ENCODE measurements at places on chromosomes 1 and 21.
A peak's percentile ranks its signal among the peaks of the same experiment; 100 is the strongest.

DNA sequence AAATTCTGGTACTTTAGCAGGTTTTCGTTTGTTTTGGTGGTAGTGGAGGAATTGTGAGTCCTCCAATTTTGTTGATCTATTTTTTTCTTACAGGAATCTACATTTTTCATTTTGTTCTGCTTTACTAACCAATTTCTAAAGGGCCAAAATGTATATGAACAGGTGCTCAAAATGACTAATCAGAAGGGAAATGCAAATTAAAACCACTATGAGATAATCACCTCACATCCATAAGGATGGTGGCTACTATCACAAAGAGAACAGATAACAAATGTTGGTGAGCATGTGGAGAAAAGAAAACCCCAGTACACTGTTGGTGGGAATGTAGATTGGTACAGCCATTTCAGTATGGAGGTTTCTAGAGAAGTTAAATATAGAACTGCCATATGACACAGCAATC lies 134.2 kb downstream of the LMO4 start:
- DNase-seq = no peak

GRCh38 chr1:218765753-218766152 lies 407.9 kb upstream of the LYPLAL1 start:
- DNase-seq = no peak

DNA sequence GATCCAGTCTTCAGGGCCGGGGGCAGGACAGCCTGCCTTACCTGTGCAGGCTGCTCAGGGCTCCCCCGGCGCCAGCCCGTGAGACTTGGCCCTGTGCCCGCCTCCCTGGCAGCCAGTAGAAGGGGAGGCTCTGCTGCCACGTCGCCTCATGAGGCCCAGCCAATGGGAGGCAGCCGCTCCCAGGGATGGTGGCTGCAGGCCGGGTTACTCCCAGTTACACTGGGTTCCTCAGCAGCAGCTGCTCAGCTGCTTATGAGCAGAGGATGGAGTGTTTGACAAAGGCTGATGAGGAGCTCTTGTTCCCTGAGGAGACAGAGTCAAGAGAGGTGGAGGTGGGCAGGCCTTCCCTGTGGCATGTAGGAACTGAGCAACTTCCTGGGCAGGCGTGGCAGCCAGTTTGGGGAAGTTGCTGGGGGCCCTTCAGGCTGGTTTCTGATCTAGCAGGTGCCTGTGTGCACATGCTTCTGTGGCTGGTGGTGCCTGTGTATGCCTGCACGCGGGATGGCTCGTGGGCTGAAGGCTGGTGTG lies 5.5 kb downstream of the MFSD2A start:
- DNase-seq = no peak

GRCh38 chr1:156244126-156244525 lies 2.1 kb downstream of the BGLAP start:
- no peak for DNase-seq

DNA sequence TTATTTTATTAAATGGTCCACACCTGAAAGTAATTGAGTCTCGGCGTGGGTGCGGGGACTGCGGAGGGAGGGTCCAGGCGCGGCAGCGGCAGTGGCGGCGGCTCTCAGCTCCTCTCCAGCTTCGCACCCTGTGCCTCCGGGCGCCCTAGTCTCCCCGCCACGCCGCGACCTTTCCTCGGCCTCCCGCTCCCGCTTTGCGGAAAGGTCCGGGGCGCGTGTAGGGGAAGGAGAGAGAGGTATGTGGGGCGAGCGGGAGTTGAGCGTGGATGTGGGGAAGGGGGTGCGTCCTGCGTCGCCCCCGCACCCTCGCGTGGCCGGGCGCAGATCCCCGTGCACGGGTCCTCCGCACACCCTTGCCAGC lies 13.4 kb upstream of the ALX3 start:
- DNase-seq = no peak

- DNase-seq = peak; percentile 42
These were observed 42.9 kb downstream of the USP24 start for GRCh38 chr1:55172272-55172671.

- no peak for DNase-seq
These were observed 53.3 kb upstream of the FASLG start for GRCh38 chr1:172605641-172606040.

- no peak for DNase-seq
These were observed 3.0 kb upstream of the SLC44A5 start for GRCh38 chr1:75613916-75614315.

- DNase-seq = no peak
These were observed 620.3 kb upstream of the PLXNA2 start for GRCh38 chr1:208864366-208864965.

DNA sequence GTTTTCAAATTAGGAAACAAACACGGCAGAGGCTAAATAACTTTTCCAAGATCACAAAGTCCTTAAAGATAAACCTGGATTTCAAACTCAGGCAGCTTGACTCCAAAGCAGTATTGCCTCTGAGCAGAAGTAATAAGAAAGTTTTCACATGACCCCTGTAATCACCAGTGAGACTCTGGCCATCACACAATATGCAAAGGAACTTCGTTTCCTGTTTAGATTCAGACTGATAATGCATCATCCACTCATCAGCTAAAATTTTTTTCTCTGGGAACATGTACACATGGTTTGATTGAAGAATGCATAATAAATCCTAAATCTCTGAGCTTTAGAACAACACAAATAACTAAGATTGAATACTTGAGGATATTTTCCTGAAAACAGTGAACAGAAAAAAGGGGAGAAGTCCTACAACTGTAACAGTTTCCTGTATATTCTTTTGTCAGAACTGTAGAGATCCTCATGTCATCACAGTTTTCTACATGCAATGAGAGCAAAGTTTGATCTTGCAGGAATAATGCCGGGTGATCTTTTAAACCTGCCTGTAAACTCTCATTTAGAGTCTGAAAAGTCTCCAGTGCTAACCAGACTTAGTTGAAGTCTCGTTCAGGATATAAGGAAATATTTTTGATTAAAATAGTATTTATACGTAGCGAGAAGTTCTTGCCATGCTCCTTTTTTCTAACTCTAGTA lies 225.3 kb downstream of the SPATA17 start:
- no peak for DNase-seq

DNA sequence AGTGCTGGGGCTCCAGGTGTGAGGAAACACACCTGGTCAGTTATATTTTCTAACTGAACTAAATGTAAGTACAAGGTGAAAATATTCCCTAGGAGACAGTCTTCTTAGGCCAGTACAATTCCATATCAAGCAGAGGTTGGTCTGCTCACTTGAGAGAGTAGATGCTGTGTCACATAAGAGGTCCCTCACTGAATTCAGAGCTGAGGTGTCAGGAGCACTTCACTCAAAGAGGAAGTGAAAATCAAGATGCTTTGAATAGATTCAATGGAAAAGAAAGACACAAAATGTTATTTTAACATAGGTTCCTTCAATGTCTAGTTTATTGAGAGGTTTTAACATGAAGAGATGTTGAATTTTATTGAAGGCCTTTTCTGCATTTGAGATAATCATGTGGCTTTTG lies 4.3 kb upstream of the FCRL3 start:
- no peak for DNase-seq

- DNase-seq = peak; percentile 52
These were observed 19.7 kb downstream of the ACBD6 start for GRCh38 chr1:180482425-180483275.

DNA sequence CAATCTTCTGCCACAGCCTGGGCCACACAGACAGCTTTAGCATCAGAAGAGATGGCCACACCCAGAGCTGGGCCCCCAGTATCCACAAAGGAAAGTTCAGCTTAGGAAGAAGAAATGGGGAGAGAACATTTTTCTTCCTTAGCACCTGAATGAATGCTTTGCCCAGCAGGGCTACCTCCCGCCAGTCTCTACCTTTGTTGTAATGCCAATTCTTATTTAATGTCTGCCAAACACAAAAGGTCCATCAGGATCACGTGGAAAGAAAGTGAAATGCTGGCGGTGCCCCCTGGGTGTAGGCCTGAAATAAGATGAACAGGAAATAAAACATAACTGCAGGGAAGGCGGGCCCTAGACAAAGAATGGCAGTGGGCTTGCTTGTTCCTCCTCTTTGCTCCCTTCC lies 125.6 kb downstream of the CACNA1E start:
- DNase-seq = no peak

DNA sequence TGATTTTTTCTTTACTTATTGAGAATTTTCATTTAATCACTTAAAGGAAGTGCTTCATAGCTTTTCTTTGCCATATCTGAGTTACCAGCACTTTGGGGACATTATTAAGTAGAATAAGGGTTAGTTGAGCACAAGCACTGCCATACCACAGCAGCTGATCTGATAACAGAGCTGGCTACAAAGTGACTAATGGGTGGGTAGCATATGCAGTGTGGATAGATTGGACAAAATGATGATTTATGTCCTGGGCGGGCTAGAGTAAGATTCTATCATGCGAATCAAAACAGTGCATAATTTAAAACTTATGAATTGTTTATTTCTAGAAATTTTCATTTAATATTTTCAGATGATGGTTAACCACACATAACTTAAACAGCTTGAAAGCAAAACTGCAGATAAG lies 102.2 kb upstream of the SNX7 start:
- DNase-seq = no peak

GRCh38 chr1:19311503-19311930 lies 427 bp downstream of the AKR7A2 start:
- no peak for DNase-seq

DNA sequence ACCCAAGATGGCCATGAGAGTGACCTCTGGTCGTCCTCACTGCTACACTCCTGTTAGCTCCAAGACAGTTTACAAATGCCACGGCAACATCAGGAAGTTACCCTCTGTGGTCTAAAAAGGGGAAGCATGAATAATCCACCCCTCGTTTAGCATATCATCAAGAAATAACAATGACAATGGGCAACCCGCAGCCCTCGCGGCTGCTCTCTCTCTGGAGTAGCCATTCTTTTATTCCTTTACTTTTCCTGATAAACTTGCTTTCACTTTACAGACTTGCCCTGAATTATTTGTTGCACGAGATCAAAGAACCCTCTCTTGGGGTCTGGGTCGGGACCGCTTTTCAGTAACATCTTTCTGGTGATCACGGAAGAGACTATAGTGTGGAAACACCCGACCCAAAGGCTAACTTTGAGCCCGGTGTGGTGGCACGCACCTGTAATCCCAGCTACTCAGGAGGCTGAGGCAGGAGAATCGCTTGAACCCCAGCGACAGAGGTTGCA lies 19.8 kb upstream of the COX20 start:
- DNase-seq = no peak

DNA sequence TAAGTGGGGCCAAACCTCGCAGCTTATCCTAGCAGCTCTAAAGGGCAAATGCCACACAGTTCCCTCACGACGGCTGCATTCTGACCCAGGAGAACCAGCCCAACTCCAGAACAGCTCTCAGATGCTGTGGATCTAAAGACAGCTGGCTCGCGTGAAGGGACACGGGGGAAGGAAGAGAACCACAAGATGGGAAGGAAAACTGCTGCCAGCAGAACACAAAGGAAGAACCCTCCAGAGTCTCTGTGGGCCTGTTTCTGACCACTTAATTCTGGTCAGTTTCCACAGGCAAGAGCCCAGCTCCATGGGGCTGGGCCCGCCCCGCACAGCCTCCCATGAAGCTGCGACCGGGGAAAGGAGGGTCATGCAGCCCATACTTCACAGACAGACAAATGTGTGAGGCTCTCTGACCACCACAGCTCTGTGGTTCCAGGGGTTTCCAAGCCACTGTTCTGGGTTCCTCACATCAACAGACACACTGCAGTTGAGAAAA lies 61.1 kb downstream of the SLC45A1 start:
- DNase-seq = no peak

- no peak for DNase-seq
These were observed 5.8 kb upstream of the WNT3A start for GRCh38 chr1:228000836-228001563.

- DNase-seq = no peak
These were observed 110.8 kb upstream of the TENT5C start for GRCh38 chr1:117495068-117495467.

- DNase-seq = no peak
These were observed 24.8 kb downstream of the F11R start for GRCh38 chr1:160996178-160996577.

DNA sequence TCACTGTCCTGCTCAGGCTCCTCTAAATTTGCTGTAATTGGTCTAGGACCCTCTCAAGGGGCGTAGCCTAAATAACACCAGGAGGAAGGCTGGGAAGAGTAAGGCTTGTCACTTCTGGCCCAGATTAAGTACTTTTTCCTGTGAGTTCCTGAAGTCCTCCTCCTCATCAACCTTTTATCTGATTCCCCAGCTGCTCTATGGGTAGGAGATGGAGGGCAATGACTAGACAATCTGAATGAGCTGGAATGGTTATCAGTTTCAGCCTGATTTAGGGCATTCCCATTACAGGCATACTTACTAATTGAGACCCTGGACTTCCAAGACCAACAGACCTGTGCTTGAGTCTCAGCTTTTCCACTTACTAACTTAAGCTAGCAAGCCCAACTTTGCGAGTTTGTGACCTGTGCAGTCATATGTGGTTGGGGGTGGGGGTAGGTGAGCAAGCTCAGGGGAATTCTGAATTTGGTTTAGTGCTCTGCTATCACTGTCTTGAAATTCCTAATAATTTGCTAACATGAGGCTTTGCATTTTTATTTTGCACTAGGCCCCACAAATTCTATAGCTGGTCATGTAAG lies 18.0 kb upstream of the FGGY start:
- DNase-seq = no peak

Data from fibroblast of skin of scalp (primary cell).